Stimulated activated naive CD8-positive, alpha-beta T cell treated with anti-CD3 and anti-CD28 coated beads, Interleukin-15, Interleukin-2, amounts not matched to agents 100 U/mL and 50 U/mL, for 24 hours (primary cell): ENCODE measurements at places on chromosomes 6 and 20.
A peak's percentile ranks its signal among the peaks of the same experiment; 100 is the strongest.

GRCh38 chr20:38798266-38798665 is 7.2 kb upstream of the PPP1R16B start:
- DNase-seq = no peak

DNA sequence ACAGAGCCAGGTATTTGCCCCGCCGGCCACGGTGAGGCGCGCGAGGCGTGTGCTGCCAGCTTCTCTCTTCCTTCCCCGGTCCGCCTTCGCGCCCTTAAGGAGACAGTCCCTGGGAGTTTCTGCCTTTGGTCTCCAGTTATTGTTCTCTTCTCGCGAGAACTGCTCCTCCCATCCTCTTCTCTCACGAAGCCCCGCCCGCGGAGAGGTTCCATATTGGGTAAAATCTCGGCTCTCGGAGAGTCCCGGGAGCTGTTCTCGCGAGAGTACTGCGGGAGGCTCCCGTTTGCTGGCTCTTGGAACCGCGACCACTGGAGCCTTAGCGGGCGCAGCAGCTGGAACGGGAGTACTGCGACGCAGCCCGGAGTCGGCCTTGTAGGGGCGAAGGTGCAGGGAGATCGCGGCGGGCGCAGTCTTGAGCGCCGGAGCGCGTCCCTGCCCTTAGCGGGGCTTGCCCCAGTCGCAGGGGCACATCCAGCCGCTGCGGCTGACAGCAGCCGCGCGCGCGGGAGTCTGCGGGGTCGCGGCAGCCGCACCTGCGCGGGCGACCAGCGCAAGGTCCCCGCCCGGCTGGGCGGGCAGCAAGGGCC is at the start of gene MAPK14:
Gene MAPK14 (plus strand): TSS at position 308 of the 587 bp plus-strand sequence. CDS start 350 bp downstream, outside the sequence.
- peak; percentile 98 for DNase-seq

GRCh38 chr6:53306819-53307347 is 41.9 kb downstream of the ELOVL5 start:
- DNase-seq = no peak

DNA sequence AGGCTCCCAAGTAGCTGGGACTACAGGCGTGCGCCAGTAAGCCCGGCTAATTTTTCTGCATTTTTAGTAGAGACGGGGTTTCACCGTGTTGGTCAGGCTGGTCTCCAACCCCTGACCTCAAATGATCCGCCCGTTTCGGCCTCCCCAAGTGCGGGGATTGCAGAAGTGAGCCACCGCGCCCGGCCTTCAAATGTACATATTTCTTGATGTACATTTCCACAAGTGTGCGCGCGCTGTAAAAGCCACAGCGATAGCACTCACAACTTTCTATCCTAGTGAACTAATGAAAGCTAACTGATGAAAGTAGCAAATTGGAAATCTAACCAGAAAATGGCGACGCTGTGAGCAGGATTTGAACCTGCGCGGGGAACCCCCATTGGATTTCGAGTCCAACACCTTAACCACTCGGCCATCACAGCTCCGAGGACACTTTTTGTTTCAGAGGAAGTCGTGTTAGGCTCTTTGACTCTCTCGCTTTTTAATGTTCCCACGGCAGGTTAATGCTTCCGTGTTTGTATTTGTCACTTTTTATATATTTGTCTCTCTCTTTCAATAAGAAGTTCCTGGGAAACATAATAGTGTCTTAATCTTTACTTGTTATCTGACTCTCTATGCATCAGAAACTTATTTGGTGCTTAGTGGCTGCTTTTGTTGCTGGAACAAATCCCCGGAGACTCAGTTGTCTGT is 199.4 kb upstream of the ZNF184 start:
- DNase-seq = peak; percentile 52

DNA sequence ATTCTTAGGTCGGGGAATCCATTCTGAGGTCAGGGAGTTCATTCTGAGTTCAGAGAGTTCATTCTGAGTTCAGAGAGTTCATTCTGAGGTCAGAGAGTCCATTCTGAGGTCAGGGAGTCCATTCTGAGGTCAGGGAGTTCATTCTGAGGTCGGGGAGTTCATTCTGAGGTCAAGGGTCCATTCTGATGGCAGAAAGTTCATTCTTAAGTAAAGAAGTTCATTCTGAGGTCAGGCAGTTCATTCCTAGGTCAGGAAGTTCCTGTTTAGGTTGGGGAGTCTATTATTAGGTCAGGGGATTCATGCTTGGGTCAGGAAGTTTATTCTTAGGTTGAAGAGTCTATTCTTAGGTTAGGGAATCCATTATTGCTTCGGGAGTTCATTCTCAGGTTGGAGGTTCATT is 16.5 kb upstream of the NXT1 start:
- no peak for DNase-seq

DNA sequence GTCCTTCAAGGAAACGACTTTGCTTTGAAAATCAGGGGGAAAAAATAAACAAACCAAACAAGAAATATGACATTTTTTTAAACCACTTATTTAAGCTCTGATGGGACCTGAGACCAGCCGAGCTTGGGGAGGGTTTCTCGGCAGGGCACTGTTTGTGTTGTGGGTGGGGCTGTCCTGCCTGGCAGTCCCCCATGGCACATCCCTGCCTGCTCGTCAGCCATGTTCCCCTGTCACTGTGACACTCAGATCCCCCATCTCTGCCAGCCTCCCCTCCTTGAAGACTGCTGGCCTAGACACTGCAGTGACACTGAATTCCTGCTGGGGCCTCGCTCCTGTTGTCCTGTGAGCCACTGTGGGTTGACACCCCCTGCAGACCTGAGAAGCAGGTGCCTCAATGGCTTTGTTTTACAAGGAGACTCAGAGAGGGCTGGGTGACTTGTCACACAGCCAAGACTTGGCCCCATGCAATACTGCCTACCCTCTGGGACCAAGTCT is 95.1 kb upstream of the PTPN1 start:
- DNase-seq = no peak

GRCh38 chr20:48094196-48094749 is 309.0 kb upstream of the SULF2 start:
- DNase-seq = no peak

DNA sequence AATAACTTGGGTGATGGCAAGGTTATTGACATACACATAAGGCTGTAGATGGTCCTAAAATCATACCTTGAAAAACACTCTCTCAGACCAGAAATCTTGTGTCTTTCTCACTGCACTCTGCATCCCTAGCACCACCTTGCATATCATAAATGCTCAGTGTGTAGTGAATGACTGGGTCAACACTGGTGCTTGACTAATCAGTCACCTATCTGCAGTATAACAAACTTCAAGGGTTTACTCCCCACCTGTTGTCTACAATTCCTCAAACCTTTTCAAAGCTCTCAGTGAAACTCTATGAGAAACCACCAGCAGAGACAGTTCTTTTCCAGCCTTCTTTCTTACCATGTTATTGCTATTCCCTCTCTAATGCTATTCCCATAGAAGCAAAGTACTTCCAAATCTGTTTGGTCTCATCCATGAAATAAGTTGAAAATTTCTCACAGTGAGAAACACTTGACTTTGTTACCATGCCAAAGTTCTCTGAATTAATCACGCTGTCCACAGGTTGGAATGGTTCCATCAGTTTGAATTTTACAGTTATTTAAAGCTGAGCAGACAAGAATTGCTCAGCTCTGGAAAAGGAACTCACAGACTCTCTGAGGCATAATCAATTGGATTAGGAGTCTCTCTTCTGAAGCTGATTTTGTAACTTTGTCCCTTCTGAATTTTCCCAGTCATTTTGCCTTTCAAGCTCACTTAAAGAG is 104.8 kb upstream of the EYA4 start:
- no peak for DNase-seq

DNA sequence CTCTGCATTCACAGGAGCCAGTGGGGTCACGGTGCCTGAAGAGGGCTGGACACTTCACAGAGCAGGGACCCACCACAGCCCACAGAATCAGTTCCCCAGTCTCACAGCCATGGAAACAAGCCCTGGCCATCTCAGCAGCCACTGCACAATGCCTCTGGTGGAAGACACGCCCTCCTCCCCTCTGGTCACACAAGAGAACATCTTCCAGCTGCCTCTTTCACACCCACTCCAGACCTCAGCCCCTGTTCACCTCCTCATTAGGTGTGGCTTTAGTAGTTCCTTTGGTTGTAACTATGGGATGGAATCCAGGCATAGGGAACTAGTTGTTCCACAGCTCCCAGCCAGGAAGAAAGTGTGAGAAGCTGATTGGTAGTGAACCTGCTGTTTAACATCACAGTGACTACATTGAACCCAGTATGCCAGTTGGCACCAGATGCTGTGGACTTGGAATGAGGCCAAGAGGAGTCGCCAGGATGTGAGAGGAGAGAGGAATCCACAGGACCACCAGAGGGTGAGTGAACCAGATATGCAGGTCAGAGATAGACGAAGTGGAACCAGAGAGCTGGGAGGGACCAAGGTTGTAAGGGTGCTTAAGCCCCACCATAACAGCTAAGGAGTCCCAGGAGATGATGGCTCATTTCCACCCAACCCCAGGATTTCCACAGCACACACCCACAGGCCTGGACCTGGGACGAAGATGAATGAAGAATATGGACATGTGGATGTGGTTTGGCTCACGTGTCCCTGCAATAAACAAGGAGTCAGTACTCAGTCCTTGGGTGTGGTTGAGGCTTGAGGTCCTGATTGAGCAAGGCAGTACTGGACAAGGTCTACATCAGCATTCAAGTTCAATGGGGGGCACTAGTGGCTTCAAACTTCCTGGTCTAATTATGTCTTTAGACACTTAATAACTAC is 8.8 kb upstream of the BTN3A3 start:
- no peak for DNase-seq

- peak; percentile 30 for DNase-seq
These were observed at the start of gene MACROD2 for GRCh38 chr20:13995086-13995665. Gene MACROD2, plus strand, starts transcription at chr20:13995516.

DNA sequence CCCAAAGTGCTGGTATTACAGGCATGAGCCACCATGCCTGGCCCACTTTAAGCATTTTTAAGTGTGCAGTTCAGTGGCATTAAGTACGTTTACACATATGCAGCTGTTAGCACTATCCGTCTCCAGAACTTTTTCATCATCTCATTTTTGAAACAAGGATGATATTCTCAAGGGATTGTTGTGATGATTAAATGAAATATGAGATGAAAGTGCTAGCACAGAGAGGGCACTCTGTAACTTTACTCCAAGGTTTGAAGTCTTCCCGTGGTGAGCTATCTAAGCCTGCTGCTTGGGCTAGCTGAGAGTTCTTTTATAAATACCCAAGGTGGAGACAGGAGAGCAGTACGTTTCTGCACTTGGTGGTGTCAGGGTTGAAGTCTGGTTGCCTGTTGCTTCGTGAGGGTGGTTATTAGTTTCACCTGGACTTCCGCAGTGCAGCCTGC is 6.6 kb downstream of the TM9SF4 start:
- no peak for DNase-seq

DNA sequence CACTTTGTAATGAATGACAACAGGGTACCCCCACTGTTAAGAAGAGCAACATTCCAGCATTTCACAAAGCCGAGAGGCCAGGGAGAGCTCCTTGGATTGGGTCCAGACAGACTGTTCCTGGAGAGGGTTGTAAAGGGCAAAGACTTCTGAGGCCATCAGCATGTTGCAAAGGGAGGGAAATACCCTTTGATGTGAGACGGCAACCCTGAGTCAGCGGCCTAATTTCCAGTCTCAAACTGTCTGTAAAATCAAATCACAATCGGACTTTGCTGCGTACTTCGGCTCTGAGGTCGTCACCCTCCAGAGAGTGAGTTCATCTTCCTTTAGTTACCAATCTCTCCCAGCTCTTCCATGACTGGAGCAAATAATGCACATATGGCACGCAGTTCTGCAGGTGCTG is 101.0 kb upstream of the DTNBP1 start:
- DNase-seq = no peak

GRCh38 chr20:37543828-37544227 is 16.2 kb upstream of the BLCAP start:
- DNase-seq = no peak

DNA sequence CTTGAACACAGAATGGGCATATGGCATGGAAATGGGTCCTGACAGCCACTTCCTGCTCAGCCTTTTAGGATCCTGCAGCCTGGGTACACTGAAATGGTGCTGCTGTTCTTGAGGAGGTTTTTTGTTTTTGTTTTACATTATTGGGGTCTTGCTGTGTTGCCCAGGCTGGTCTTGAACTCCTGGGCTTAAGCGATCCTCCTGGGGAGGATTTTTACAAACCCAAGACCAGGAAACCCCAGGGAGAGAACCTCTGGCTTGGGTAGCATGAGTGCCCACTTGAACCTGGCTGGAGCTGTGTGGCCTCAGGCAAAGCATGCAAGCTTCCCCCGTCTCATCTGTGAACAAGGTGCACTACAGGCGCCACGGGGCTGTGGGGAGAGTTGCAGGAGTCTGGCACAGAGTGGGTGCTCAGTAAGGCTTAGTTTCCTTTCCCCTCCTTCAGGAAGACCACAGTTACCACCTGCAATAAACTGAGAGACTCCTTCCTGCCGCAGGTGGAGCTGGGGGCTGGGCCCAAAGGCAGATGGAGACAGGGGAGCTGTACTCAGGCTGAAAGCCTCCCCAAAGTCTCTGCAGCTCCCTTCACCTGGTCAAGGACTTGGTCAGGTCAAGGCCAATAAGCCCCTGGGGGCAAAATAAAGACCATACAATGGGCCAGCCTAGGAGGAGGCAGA is 1.8 kb downstream of the SLA2 start:
- DNase-seq = peak; percentile 69

GRCh38 chr6:45614488-45615285 is 237.0 kb upstream of the SUPT3H start:
- DNase-seq = no peak

DNA sequence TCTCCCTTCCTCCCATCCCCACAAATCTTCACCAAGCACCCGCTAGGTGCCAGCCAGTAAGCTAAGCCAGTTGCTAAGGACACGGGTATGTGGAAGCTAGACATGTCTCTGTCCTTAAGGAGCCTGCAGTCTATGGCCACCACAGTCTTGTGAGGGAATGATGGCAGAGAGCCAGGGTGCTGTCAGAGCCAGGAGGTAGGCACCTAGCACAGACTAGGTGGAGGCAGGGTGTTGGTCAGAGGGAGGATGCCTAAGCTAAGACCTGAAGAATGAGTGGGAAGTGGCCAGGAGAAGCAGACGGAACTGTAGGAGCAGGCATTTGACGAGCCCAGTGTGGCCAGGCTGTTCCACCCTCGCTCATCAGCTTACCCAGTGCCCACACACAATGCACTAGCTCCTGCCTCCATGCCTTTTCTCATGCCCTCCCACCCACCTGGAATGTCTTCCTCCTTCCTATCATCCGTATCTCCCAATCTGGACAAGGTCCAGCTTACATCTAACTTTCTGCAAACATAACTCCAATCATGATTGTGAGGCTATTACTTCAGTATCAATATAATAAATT is 125.6 kb downstream of the FOXC1 start:
- no peak for DNase-seq

DNA sequence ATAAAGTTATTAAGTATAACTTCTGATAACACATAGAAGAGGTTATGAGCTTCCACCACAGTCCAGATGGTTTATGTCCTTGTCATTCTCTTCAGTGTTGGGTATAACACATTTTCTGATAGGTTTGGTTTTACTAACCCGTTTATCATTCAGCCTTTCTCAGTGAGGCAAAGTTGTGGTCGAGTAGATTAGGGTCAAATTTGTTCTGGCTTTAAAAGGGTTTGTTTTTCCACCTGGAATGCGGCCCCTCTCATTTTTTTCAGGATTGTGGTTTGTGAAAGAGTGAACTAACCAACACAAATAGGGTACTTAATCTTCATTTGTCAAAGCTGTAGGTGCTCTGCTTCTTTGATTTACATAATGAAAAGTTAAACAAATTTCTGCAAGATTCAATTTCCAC is 204.2 kb upstream of the ASCC3 start:
- no peak for DNase-seq
